Psoas muscle (tissue), 8 donors: ENCODE measurements at places on chromosomes 16 and 17. TPM values are rescaled to one million over a fixed set of nuclear protein-coding genes. Genes with fewer than 3 reads are reported as not detected.

GRCh38 chr17:37083456-37083855 is 134.7 kb downstream of the AATF start:
- H3K36me3 ChIP-seq: peaks cover 40% of the 10 kb centered on the region
- no peaks in the 10 kb centered on the region for H3K27me3 ChIP-seq
- no peak overlapping the region for H3K27ac ChIP-seq
- no peaks in the 10 kb centered on the region for H3K4me1 ChIP-seq

DNA sequence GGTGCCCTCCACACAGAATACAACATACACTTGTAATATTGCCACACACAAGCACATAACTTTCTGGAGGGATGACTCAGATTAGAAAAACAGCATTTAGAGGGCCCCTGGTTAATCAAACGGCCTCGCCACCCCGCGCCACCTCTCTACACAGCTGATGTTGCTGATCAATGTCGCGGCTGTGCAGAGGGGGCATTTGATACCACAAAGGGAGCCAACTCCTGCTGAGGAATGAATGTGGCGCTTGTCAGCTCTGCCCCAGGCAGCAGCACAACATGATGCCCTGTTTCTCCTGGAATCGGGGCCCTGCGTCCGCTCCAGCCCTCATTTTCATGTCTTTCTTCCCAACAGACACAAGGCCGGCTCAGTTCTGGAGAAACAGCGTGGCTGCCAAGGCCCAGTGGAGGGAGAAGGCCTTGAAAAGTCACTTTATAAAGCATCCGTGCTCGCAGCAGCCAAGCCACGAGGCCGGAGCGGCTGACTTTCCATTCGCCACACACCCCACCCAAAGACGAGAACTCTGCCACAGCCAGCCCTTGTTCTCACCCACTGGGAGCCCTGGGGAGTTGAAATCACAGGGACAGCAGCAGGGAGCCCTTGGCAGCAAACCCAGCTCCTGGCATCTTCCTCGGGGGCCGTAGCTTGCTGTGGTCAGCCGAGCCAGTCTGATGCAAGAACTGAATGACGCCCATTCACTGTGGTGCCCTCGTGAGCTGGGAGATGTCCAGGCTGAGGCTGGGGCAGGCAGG is 65.6 kb downstream of the XYLT1 start:
- H3K27ac ChIP-seq: peak overlapping the region; percentile 69
- H3K4me3 ChIP-seq: peak overlapping the region; percentile 44
- peak; percentile 89 for DNase-seq

- H3K27ac ChIP-seq: no peak overlapping the region
- no peaks in the 10 kb centered on the region for H3K4me1 ChIP-seq
- no peak overlapping the region for H3K4me3 ChIP-seq
- H3K36me3 ChIP-seq: no peaks in the 10 kb centered on the region
- DNase-seq: no peak
- H3K27me3 ChIP-seq: no peaks in the 10 kb centered on the region
Observed at GRCh38 chr17:71500761-71501555, 619.9 kb upstream of the SOX9 start.

- peaks cover 4% of the 10 kb centered on the region for H3K4me1 ChIP-seq
- no peak overlapping the region for H3K27ac ChIP-seq
- H3K4me3 ChIP-seq: no peak overlapping the region
- H3K27me3 ChIP-seq: no peaks in the 10 kb centered on the region
- DNase-seq: no peak
- no peaks in the 10 kb centered on the region for H3K36me3 ChIP-seq
Observed at GRCh38 chr17:73160980-73161630, 3.7 kb upstream of the SSTR2 start.

Gene NPIPB12
- total RNA-seq: 20.8 TPM
